ENCODE measurements at places on chromosomes 7 and 10.

DNA sequence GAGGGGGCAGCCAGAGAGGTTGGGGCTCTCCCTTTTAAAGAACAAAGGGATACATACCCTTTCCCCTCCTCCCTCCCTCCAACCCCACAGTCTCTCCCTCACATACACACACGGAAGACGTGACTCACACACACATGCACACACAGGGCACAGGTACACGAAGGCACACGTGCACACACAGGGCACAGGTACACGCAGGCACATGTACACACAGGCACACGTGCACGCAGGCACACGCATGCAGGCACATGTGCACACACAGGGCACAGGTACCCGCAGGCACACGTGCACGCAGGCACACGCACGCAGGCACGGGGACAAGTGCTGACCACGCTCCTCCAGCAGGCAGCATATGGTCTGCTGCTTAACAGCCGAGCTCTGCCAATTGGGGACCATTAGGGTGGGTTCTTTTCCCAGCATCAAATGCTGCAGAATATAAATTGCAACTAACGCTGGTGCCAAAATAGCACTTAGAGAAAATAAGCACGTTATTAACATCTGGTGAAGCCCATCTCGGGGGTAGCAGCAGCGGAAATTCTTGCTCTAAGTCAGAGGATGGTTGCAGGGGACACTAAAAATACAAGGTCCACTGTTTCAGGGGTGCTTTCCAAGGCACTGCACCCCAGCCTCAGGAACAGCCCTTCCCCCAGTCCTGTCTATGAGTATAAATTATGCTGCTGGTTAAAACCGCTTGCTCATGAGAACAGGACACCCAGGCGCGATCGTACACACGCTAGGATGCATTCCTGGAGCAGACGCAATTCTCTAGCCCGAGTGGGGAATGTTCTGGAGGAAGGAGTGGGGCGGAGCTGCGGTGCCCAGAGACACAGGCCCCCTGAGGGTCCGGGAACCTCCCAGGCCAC lies 55.2 kb upstream of the TNRC18 start:
- no peak for DNase-seq

DNA sequence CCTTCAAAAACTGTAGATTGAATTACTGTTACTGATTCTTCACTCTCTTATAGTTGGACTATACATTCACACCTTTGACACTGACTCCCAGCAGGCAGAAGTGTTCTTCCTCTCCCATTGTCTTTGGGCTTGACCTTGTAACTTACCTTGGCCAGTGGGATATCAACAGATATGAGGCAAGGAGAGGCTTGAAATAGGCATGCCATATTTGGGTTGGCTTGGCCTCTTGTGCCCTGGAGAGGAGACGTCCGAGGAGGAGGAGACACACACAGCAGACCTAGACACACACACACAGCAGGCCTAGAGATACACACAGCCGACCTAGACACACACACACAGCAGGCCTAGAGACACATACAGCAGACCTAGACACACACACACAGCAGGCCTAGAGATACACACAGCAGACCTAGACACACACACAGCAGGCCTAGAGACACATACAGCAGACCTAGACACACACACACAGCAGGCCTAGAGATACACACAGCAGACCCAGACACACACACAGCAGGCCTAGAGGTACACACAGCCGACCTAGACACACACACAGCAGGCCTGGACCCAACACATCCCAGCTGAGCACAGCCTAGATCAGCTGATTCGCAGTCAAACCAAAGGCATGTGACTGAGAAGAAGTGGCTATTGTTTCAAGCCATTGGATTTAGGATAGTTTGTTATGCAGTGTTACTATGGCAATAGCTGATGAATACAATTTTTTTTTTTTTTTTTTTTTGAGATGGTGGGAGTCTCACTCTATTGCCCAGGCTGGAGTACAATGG lies 12.5 kb upstream of the GNA12 start:
- DNase-seq: no peak

- no peak for DNase-seq
These were observed 118.7 kb downstream of the SLIT1 start for GRCh38 chr10:97066877-97067555.

GRCh38 chr7:88111954-88112471 lies 107.8 kb downstream of the SRI start:
- no peak for DNase-seq

DNA sequence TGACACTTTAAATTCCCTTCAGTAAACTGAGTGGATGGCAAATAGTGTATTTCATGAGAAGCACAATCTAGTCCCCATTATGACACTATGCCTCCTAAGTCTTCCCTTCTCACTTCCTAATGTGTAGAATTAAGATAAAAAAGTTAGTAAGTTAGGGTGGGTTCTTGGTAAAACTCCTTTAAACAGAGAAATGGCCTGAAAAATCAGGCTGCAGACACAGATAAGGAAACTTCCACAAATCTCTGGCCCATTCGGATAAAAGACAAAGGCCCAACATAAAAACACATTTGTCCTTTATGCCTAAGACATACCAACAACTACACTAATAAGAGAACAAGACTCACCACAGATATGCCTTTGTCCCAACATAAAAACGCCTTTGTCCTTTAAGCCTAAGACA lies 21.5 kb downstream of the AKR1C8 start:
- DNase-seq: no peak

DNA sequence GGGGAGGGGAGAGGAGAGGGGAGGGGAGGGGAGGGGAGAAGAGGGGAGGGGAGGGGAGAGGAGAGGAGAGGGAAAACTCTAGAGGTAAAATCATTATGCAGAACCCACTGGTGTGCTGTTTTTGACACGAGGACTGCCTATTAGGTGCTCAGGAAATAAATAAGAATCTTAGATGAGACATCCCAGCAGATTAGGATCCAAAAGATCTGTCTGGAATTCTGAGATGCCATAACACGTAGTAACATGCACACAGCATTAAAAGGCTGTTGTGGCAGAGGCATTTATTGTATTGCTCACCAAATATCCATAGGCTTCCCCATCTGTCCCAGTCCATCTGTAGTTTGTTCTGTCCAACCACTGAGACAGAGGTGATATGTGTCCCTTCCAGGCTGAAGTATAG lies 40.8 kb upstream of the KMT2E start:
- DNase-seq: no peak

GRCh38 chr7:4712281-4713182 lies 30.4 kb downstream of the FOXK1 start:
- DNase-seq: no peak

DNA sequence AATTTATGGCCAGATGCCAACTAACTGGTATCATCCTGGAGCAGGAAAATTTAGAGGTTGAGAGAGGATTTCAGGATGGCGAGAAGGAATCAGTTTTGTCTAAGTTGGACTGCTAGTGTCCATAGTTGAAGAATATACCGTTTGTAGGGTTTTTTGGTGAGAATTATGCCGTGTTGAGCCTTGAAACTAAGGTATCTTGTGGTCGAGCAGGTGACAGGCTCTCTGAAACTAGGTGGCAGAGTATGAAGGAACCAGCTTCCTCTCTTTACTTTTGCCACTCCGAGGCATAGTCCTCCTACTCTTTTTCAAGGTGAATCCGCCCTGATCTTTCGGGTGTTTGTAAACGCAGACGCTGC lies 9.7 kb downstream of the MDFIC start:
- no peak for DNase-seq

DNA sequence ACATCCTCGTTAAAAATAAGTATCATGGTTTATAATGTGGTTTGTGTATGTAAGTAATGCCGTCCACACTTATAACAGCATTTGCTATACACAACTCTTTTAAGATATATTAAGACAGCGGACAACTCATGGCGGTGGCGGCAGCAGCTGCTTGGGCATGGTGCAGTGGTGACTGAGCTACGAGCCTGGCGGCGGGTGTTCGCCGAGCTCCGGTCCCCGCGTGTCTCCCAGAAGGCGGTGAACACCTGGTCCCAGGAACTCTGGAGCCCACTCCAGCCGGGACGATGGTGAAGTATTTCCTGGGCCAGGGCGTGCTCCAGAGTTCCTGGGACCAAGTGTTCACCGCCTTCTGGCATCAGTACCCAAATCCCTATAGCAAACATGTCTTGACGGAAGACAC lies 38.8 kb downstream of the JMJD1C start:
- DNase-seq: no peak

- no peak for DNase-seq
These were observed 64.8 kb downstream of the CD36 start for GRCh38 chr7:80703272-80703671.

DNA sequence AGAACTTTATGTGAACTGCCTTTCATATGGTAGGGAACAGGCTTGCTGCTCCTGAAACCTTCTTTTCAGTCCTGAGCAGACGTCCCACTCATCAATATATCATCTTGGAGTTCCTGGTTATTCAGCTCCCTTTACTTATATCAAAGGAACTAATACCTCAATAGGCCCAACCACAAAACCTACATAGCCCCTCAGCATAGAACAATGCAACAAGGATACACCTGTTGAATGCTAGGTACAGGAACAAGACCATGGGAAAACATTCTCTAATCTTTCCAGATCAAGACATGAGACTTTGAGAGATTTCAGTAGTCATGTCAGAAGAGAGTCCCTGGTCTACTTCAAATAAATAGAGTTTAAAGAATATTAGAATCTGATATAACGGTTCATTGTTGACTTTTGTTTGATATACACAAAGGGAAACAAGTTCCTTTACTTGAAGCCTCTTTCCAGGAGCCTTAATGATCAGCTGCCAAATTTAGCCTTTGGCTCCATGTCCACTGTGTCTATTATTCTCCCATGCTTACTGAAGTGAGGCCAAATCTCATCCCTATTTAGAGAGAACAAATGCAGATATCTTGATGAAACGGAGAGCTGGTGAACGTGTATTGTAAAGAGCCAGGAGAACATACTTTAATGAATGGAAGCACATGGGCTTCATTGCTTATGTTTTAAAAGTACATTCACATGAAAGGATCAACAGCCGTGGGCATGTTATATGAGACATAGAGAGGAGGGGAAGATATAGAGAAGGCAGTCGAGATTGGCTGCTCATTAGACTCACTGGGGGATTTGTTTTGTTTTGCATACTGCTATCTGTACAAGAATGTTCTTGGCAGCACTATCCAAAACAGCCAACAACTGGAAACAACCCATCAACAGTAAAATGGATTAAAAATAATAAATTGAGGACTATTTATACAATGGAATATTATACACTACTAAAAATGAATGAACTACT lies 9.5 kb downstream of the RHOBTB1 start:
- no peak for DNase-seq

GRCh38 chr7:17786314-17786852 lies 153.9 kb downstream of the SNX13 start:
- DNase-seq: no peak

DNA sequence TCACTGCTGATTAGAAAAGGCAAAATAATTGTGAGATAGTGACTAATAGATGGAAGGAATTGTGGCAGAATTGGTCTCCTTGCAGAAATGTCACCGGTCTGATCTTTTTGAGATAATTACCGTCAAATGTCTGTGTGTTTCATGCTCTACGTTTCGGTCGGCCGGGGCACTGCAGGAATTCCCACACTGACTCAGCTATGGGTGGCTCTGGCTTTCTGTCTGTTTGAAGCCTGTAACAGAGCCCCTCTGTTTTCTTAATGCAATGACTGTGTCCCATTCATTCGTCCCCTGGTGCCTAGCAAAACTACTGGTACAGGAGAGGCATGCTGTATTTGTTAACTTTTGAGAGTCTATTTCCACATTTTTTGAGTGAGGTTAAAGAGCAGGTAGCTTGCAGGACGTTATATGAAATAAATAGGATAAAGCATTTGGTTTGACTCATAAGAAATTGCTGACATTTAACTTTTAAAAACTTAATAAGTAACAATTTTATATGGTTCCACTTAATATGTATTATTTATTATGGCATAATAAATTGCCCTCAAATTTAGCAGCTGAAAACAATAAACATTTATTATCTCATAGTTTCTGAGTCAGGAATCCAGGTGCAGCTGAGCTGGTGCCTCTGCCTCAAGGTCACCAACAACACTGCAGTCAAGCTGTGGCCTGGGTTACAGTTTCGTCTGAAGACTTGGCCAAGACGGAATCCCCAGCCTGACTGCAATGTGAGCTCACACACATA lies 53.3 kb upstream of the CTBP2 start:
- DNase-seq: no peak

DNA sequence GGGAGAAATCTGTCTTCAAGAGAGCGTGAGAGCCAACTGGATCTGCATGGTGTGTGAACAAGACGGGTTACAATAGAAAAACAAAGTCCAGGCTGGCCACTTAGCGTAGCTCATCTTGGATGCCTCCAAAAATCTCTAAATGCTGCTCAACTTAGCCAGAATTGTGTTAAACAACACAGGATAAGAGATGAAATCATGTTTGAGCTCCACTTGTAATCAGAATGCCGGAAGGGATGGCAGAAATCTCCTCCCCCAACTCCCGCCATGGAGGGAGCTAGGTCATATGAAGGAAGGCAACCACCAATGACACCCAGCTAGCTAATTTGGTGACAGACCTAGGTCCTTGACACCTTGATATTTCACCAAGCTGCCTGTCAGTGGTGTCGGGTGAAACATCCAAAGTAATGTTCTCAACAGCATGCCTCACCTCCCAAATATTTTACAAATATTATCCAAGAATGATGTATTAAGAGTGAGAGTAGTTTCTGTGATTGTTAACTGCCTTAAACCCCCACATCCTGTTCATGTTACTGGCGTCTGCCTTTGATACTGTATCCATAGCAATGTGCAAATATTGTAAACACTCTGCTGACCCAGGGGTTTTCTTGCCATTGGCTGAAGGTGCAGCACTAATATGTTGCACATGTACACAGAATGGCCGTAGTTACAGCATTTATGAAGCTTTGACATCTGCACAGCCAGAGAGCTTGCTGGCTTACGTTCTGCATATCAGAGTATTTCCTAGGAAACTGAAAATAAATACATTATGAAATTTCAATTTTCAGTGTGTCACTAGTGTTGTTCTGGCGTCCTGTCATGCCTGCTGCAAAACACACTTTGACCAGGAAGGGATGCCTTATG lies 25.8 kb downstream of the TMEM254 start:
- DNase-seq: no peak

DNA sequence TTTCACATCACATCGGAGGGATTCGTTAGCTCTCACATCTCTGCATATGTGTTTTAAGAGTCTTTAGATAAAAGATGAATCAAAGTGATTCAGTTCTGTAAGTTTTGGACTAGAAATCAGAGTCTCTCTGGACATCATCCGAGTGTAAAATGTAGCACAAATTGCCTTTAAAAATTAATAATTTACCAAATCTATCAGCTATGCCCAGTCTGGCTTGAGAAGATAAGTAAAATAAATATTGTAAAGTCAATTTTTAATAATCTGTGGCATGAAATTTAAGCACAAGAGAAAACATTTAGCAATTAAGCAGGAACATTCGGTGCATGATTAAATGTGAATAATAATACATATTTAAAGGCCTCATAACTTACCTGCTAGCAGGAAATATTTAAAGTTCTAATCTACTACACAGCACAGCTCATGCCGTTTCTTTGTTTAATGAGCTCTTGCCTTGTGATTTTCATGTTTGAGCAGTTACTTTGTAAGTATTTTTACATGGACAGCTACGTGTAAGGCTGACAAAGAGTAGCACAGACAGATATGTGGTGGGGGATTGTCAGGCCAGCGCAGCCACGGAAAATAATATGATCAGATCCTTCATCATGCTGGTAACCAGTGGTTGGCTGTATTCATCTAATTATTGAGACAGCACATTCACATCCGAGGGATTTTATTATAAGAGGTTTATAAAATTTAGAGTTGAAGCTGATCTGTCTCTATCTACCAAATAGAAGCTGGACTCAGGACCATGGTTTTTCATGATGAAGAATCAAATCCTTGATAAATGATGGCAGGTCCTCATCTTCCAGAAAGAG lies 317.3 kb downstream of the ADARB2 start:
- DNase-seq: no peak

All from stimulated activated CD8-positive, alpha-beta memory T cell treated with anti-CD3 and anti-CD28 coated beads, Interleukin-2, amount 100 ng/mL, for 1 hour (primary cell).